Esophagus muscularis mucosa (tissue), 4 donors: ENCODE measurements at places on chromosomes 2 and 18. TPM values are rescaled to one million over a fixed set of nuclear protein-coding genes. Genes with fewer than 3 reads are reported as not detected.

- no peaks in the 10 kb centered on the region for H3K36me3 ChIP-seq
- H3K27ac ChIP-seq, result peak overlapping the region; percentile 85
- H3K4me3 ChIP-seq, result no peak overlapping the region
- no peaks in the 10 kb centered on the region for H3K27me3 ChIP-seq
Measured at GRCh38 chr2:109185821-109186570, 57.0 kb downstream of the SH3RF3 start.

- H3K27me3 ChIP-seq, result no peaks in the 10 kb centered on the region
- no peaks in the 10 kb centered on the region for H3K4me1 ChIP-seq
- no peak overlapping the region for H3K4me3 ChIP-seq
- no peak overlapping the region for H3K27ac ChIP-seq
Measured at GRCh38 chr2:234761910-234762309, 189.9 kb upstream of the SH3BP4 start.

- H3K4me3 ChIP-seq, result no peak overlapping the region
- H3K27ac ChIP-seq, result no peak overlapping the region
- H3K36me3 ChIP-seq, result no peaks in the 10 kb centered on the region
- no peaks in the 10 kb centered on the region for H3K4me1 ChIP-seq
Measured at GRCh38 chr2:181408861-181409260, 48.3 kb upstream of the ITGA4 start.

The SERPINB5 gene
- total RNA-seq, result not detected

The DNAJC5G gene
- total RNA-seq, result not detected

GRCh38 chr2:10297959-10298531 is 4.7 kb upstream of the HPCAL1 start:
- no peaks in the 10 kb centered on the region for H3K36me3 ChIP-seq
- H3K27me3 ChIP-seq, result no peaks in the 10 kb centered on the region
- no peak for DNase-seq
- peak overlapping the region; percentile 21 for H3K27ac ChIP-seq
- H3K4me3 ChIP-seq, result no peak overlapping the region
- H3K4me1 ChIP-seq, result peaks cover 6% of the 10 kb centered on the region

- no peaks in the 10 kb centered on the region for H3K4me1 ChIP-seq
- H3K27me3 ChIP-seq, result no peaks in the 10 kb centered on the region
- no peak overlapping the region for H3K27ac ChIP-seq
- H3K36me3 ChIP-seq, result no peaks in the 10 kb centered on the region
- DNase-seq, result peak; percentile 74
Measured at GRCh38 chr2:129466389-129466788, 513.1 kb upstream of the RAB6C start.

The SPP2 gene
- total RNA-seq, result not detected

The MRPS5 gene
- 31.1 TPM for total RNA-seq

DNA sequence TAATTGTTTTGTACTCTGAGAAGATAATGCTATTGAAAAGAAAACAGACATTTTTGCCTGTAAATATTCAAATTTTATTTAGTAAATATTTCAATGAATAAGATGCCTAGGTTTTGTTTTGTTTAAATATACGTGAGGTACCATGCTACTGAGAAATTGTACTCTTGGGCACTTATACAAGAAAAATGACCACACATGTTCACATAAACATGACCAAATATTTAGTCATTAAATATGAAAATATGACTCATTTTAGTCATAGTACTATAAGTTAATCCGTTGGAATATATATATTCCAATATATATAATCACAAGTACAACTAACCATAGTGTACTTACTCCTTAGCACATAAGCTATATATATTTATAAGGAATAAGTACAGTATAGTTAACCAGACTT is 56.7 kb upstream of the ZNF804A start:
- DNase-seq, result no peak
- no peaks in the 10 kb centered on the region for H3K4me1 ChIP-seq
- no peak overlapping the region for H3K27ac ChIP-seq
- no peaks in the 10 kb centered on the region for H3K36me3 ChIP-seq
- H3K4me3 ChIP-seq, result no peak overlapping the region
- H3K27me3 ChIP-seq, result no peaks in the 10 kb centered on the region

DNA sequence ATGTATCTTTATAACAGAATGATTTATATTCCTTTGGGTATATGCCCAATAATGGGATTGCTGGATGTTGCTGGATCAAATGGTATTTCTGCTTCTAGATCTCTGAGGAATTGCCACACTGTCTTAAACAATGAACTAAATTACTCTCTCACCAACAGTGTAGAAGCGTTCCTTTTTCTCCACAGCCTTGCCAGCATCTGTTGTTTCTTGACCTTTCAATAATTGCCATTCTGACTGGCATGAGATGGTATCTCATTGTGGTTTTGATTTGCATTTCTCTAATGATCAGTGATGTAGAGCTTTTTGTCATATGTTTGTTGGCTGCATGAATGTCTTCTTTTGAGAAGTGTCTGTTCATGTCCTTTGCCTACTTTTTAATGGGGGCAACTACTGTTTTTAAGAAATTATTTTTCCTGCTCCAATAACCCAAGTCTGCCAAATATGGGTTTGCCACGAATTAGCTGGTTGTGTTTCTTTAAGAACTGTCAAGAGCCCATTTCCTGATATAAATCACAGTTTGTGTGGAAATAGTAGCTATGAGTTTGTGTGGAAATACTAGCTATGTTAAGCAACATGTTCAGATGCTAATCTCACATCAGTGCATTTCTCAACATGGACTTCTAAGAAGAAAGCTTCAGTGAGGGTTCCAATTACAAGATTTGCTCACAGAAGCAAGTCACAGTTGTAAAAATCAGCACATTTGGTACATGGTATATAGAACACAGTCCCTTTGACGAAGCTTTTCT is 259.4 kb downstream of the ANAPC1 start:
- H3K4me3 ChIP-seq, result no peak overlapping the region
- DNase-seq, result no peak
- H3K27me3 ChIP-seq, result no peaks in the 10 kb centered on the region
- H3K36me3 ChIP-seq, result no peaks in the 10 kb centered on the region
- no peaks in the 10 kb centered on the region for H3K4me1 ChIP-seq
- no peak overlapping the region for H3K27ac ChIP-seq

GRCh38 chr2:39606585-39606984 is 59.1 kb upstream of the TMEM178A start:
- H3K27ac ChIP-seq, result no peak overlapping the region
- no peak overlapping the region for H3K4me3 ChIP-seq
- no peaks in the 10 kb centered on the region for H3K27me3 ChIP-seq
- no peak for DNase-seq

DNA sequence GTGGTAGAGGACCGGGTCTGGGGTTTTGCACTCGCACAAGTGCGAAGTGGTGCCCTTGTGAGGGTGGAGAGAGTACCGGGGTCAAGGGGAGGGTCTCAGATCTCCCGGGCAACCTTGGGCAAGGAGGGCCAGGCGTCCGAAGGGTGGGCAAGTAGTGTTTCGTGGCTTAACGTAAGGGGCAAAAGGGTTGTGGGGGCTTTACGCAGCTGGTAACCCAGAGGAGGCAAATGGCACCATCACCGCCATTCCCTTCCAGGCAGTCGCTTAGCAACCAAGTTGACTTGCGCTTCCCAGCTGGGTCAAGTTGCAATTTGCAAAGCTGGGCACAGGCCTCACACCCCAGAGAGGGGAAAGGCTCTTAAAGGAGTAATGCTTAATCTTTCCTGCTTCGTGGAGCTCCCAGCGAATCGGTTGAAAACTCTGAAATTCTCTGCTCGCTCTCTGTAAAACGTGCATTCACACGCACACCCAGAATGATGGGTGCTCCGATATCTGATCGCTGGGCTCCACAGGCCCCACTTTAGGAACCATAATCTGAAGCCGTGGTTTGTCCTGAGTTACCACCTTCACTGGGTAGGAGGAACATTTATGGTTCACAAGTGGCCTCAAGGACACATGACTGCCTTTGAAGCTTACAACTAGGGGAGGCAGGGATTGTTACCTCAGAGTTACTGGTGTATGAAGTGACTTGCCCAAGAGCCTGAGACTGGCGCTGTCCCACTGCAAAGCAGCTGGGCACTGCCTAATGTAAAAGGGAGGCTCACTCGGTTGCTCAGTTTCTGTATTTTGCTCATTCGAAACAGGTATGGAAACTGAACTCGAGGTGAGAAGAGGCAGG is 127.9 kb downstream of the UXS1 start:
- H3K4me1 ChIP-seq, result peaks cover 26% of the 10 kb centered on the region
- peak; percentile 79 for DNase-seq
- H3K27ac ChIP-seq, result peak overlapping the region; percentile 75
- peak overlapping the region; percentile 65 for H3K4me3 ChIP-seq
- no peaks in the 10 kb centered on the region for H3K27me3 ChIP-seq

DNA sequence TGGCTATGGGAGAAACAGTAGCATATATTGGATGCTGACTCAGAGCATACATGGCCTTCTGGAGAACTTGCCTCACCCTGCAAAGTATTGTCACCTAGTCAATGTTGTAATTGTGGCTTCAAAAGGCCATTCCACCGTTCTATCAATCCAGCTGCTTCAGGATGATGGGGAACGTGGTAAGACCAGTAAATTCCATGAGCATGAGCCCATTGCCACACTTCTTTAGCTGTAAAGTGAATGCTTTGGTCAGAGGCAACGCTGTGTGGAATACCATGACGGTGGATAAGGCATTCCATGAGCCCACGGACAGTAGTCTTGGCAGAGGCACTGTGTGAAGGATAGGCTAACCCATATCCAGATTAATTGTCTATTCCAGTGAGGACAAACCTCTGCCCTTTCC is 1300.1 kb upstream of the ACVR2A start:
- no peak for DNase-seq
- H3K36me3 ChIP-seq, result no peaks in the 10 kb centered on the region
- no peaks in the 10 kb centered on the region for H3K27me3 ChIP-seq
- no peak overlapping the region for H3K4me3 ChIP-seq
- H3K4me1 ChIP-seq, result no peaks in the 10 kb centered on the region
- H3K27ac ChIP-seq, result no peak overlapping the region

DNA sequence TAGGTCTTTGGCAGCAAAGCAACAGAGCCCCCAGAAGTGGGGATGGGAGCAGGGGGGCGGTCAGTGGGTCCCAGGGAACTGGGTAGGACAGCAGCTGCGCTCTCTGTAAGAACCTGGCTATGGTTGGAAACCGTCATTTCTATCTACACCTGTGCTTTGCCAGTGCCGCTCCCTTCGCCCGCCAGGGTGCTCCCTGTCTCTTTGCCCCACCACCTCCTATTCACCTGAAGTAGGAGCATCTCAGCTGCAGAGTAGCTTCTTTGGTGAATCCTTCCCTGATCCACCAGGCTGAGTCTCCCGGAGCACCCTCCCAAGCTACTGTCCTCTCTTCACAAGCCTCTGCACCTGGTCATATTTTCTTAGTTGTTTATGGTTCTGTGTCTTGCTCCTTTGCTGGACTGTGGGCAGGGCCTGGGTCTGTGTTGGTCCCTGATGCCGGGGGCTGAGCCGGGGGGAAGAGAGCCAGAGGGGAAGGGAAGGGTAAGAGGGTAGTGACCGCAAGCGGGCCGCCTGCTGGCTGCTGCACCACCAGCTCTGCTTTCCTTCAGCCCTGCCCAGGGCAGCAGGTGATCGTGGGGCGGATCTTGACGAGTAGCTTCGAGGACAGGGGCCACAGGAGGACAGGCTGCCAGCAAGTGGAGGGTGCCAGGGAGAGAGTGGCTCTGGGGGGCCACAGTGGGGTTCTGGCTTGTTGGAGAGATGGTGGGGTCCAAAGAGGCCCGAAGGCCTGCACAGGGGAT is 45.2 kb downstream of the INPP5D start:
- DNase-seq, result no peak
- no peaks in the 10 kb centered on the region for H3K27me3 ChIP-seq
- H3K36me3 ChIP-seq, result no peaks in the 10 kb centered on the region
- no peak overlapping the region for H3K27ac ChIP-seq

DNA sequence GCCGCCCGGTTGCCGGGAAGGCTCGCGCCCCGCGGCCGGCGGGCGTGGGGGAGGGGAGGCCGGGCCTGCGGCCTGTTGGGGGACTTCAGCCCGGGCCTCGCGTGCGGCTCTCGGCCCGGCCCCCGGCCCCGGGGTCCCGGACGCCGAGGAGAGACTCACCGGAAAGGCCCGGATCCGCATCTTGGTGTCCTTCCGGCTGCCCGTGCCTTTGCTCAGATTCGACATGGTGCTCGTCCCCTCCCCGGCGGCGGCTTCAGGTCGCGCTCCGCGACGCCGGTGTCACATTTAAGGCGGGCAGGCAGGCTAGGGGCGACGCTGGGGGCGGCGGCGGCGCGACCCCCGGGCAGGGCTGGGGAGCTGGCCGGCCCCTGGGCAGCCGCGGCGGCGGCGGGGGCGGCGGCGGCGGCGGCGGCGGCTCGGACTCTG is 365 bp downstream of the CUL3 start:
- H3K4me3 ChIP-seq, result peak overlapping the region; percentile 78
- DNase-seq, result no peak
- peaks cover 48% of the 10 kb centered on the region for H3K4me1 ChIP-seq
- no peaks in the 10 kb centered on the region for H3K27me3 ChIP-seq

DNA sequence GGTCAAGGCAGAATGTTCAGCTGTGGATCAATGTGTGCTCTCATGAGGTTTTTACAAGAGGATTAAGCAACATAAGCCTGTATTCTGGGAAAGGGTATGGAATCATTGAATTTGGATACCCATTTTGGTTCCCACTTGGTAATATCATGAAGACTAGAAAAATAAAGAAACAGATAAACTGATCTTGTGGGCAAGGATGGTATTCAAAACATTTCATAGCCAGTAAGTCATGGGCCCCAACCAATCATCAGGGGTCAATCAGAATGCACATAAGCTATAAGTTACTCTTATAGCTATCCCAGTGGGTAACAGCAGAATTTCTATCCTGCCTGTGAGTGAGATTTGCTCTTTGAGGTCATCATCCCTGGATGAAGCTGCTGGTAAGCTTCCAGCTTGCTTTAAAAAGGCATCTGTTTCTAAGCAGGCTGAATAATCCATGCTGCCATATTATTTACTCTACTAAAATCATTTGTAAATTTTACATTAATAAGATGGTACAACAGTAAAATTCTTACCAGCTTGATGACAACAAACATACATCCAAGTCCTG is 291.2 kb downstream of the RAD51AP2 start:
- DNase-seq, result no peak
- H3K27me3 ChIP-seq, result no peaks in the 10 kb centered on the region
- no peak overlapping the region for H3K27ac ChIP-seq
